ENCODE measurements at places on chromosomes 16 and 17.

GRCh38 chr16:4557973-4558372 lies 1.8 kb downstream of the C16orf96 start:
- no peak for DNase-seq

GRCh38 chr17:73465130-73465952 lies 153.5 kb upstream of the CDC42EP4 start:
- DNase-seq: no peak

DNA sequence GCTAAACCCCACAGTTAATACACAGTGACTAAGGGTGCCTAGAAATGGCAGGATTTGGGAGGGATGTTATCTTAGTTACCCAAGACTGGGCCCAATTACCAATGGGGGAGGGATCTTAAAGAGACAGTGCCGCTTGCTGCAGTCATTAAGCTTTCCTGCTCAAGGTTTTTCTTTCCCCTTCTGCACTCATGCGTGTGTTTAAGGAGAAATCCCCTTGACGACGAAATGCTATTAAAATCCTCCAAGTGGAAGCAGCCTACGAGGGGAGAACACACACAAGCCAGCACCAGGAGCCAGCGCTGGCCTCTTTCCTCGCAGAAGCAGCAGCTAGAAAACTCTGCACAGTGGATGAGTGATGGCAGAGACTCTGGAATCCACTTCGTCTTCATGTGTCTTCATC lies 22.0 kb downstream of the SALL1 start:
- no peak for DNase-seq

GRCh38 chr17:10120109-10120485 lies 78.3 kb downstream of the GAS7 start:
- no peak for DNase-seq

DNA sequence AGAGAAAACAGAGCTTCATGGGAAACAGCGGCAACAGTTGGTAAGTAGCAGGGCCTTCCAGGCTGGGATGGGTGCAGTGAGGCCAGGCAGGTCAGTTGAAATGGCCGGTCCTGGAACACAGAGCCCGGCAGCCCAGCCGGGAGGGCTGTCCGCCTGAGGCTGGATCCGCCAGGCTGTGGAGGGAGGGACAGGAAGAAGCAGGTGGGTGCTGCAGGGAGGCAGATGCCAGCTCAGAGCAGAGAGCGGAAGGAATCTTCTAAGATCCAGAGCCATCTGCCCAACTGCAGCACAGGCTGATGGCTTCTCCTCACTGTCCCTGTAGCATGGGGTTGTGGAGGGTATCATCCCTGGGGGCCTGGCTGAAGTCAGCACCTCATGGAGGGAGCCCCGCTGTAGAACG lies 599 bp downstream of the RNF112 start:
- DNase-seq: no peak

DNA sequence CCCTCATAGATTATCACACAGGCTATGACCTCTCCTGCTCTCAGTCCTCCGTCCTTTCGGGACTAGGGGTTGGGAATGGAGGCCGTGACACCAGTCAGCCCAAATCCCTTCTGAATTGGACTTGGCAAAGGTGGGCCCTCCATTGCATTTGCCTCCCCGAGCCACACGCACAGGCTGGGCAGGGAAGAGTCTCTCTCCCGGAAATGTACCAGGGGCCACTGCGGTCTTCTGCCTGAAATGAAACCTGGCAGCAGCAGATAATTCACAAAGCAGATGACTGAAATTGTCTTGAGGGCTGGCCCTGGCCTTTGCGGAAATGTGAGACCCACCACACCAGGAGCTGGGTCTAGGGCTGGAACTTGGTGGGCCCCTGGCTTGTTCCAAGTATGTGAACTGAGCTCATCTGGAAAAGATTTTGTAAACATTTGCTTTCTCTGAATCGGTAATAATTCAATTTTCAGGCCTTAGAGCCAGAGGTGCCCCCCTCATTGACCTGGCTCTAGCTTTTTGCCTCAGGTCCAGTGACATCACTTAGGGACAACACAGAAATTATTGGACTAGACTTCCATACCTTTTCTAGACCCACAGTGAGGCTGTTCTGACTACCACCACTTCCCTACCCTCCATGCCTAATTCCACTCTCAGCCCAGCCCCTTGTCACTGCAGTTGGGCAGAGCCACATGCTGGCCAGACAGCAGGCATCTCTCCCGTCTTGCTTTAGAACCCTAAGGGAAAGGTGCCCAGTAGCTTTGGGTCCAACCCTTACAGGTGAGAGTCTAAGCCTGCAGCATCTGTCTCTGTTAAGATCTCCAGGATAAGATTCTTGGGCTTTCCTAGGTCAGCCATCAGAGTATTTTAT lies 75.2 kb downstream of the CCDC182 start:
- no peak for DNase-seq

DNA sequence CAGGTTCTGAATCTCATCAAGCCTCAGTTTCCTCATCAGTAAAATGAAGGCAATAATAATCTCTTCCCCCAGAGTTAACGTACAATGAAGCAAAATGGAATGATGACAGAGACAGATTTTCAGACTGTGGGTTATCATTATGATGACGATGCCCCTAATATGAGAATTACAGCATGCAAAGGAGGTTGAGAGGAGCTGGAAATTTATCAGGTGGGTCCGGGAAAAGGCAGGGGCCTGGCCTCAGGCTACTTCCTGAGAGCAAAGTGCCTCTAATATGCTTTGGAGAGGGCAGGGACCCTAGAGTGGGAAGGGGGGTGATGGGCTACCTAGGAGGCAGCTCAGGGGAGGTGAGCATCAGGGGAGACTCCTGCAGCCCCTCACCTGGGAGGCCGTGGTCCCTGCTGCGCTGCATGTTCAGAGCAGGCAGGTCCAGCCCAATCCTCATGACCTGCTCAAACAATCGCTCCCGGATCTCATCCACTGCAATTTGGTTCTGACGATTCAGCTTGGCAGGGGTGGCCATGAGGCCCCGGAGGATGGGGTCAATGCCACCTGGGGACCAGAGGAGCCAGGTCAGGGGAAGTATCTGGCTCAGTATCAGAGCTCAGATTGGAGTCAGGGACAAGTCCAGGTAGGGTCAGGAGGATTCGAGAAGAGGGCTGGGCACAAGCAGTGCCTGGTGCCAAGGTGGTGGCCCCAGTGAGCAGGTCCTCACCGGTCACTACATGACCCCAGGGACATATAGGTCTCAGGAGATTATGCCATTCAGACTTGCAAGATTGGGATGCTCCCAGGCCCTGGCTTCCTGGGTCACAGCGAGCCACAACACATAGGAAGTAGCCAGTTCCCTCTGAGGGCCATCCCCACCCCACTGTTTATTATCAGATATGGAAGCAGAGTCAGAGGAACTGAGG lies 8.1 kb downstream of the MPO start:
- no peak for DNase-seq

DNA sequence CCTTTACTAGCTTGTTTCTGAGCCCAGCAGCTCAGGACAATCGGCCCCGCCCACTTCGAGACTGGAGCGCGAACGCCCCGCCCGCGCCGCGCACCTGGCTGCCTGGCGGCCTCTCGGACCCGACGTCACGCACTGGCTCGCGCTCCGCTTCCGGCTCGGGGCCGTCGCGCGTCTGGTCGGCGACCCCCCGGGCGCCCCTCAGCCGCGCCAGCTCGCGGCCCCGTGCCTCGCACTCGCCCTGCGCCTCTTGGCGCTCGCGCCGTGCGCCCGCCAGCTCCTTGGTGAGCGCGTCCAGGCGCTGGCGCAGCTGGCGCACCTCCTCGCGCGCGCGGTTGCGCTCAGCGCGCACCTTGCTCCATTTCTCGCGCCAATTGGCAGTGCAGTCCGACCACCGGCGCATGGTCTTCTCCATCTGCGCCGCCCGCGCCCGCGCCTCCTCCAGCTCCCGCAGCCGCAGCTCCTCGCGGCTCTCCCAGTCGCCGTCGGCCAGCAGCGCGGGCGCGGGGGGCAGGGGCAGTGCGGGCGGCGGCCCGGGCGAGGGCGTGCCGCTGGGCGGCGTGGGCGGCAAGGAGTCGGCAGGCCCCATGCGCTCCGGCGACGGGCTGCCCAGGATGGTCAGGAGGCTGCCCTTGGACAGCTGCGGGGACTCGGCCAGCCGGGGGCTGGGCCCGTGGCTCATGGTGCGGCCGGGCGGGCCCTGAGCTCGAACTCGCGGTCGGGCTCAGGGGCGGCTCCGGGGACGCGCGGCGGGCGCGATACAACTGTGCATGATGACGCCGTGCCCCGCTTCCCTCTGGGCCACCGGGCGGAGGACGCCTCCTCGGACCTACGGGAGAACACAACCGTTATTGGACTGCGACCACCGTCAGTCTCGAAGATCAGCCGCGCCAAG lies 7.6 kb downstream of the CCDC102A start:
- no peak for DNase-seq

DNA sequence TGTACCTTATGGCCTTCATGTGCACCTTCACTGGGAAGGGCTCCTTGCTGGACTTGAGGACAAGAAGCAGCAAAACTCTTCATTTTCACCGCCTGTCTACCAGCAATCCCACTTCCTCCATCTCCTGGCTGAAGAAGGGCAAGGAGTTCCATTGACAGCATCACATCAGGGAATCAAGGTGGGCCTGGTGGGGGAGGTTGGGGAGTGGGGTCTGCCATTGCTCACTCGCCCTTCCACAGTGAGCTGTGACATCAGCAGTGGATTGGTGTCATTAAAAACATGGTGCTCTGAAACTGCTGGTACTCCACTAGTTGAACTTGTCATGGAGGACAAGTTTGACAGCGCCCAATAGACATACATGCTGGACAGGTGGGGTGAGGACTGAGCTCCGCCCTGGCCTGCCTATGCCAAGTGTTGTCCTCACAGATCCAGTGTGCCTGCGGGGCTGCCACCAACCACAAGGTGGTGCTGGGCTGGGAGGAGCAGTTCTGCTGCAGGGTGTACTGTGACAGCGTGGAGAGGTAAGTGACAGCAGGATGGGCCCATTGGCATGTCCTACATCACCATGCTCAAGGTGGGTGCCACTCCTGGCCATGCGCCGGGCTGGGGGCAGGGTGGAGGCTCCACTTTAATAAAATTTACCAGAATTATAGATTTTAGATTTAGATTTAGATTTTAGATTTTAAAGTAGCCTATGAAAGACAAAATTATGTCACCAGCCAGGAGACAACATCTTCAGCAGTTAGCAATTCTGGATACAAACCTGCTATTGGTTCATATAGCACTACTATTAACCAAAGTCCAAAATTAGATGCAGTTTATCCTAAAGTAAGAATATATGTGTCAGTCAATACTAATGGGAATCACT lies 1729.1 kb downstream of the TP53TG3F start:
- no peak for DNase-seq

GRCh38 chr17:8019166-8019565 lies 16.8 kb downstream of the GUCY2D start:
- DNase-seq: no peak

DNA sequence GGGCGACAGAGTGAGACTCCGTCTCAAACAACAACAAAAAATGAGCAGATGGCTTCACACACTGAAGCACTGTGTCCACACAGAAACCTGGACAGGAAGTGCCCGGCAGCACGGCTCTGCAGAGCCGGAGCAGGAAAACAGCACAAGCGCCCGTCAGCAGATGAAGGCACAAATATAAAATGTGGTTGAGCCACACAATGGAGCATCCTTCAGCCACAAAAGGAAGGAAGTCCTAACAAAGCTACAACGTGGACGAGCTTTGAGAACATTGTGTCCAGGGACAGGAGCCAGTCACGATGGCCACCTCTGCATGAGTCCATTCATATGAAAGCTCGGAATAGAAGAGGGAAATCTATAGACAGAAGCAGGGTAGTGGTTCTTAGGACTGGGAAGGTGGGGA lies 15.7 kb downstream of the RHBDF2 start:
- no peak for DNase-seq

DNA sequence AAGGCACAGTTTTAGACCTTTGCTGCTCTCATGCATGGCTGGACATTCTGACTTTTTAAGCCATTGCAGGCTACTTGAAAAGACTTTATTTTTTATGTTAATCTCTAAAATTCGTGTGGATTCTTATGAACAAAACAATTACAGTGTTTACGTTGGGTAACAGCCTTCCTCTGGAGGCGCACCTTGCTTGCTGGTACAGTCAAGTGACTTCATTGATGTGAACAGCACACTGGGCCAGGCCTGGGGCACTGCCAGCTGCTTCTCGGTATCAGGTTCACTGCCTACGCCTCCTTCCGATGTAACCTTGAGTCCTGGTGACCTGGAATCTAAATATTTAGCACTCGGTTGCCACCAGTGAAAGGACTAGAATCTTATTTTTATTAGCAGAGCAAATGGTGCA lies 27.8 kb downstream of the MARCHF10 start:
- DNase-seq: no peak

DNA sequence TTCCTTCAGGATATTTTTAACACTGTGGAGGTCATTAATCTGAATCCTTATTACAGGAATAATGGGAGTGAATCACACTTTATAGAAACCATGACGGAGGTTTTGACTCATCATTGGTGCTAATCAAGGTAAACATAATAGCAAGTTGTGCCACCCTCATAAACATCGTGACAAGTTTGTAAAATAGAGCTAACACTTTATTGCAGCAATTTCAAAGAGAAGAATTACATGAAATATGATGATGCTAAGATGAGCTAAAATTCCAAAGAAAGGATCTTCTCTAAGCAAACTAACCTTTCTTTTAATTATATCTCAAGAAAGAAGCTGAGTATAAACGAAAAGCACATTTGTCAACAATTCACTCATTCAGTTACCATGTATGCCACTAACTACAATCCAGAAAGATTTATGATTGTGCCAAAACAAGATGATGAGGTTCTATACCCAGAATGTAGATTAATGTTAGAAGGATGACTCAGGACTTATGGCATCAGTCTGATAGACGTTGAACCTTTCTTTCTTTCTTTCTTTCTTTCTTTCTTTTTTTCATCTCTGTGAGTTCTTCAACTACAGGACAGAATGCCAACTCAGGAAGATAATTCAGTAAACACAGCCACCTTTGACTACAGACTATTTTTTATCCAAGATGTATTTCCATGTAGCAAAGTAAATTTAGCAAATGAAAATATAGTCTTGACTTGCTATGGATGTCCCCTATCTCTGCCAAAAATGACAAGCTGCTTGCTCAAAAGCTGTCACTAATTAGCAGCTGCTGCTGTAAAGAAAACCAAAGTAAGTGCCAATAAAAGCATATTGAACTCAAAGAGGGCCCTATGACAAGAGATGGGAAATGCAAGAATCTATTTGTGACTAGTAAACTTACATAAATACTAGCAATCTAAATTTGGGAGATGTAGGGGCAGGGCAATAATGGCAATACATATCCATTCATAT lies 23.3 kb downstream of the STAT5B start:
- DNase-seq: no peak

DNA sequence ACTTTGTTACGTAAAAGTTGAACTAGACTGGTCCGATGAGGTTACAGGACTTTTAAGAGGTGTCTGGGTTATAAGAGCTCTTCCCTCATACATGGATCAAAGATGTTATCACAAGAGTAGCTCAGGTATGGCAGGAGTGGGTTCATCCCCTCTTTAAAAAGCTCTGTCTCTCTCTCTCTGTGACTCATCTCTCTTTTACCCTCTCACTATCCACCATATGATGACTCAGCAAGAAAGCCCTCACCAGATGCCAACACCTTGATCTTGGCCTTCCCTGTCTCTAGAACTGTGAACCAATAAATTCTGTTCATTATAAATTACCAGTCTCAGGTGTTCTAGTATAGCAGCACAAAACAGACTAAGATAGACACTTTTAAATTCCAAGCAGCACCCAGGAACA lies 1.9 kb upstream of the CLEC19A start:
- DNase-seq: no peak

- no peak for DNase-seq
Measured at GRCh38 chr16:77784441-77785372, 3.7 kb upstream of the VAT1L start.

- DNase-seq: no peak
Measured at GRCh38 chr16:66735891-66736290, 15.5 kb downstream of the DYNC1LI2 start.

- no peak for DNase-seq
Measured at GRCh38 chr17:78357672-78358537, 2.0 kb downstream of the SOCS3 start.

GRCh38 chr16:7025616-7026190 lies 306.9 kb upstream of the RBFOX1 start:
- peak; percentile 8 for DNase-seq

Data from anterior cingulate cortex (tissue), 58 donors.